Urinary bladder (tissue), 4 donors: ENCODE measurements at places on chromosomes 3 and 15.

DNA sequence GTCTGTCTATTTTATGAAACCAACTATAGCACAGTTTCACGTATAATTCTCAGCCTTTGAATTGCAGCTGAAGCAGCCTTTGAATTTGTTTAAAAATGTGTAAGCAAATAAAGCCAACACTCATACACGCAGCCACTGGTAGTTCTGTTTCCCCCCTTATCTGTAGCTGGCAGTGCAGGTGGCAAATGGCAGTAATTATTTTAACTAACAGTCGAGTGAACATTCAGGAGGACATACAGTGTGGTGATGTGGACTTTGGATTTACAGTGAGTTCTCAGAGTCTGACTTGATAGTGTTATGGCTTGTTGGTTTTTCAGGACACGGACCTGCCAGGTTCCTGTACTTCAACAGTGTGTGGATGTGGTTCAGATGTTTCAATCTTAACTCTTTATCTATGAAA, 64.0 kb upstream of the SKOR1 start:
- DNase-seq, result no peak

GRCh38 chr3:141335531-141336061, 32.7 kb upstream of the ZBTB38 start:
- DNase-seq, result no peak

DNA sequence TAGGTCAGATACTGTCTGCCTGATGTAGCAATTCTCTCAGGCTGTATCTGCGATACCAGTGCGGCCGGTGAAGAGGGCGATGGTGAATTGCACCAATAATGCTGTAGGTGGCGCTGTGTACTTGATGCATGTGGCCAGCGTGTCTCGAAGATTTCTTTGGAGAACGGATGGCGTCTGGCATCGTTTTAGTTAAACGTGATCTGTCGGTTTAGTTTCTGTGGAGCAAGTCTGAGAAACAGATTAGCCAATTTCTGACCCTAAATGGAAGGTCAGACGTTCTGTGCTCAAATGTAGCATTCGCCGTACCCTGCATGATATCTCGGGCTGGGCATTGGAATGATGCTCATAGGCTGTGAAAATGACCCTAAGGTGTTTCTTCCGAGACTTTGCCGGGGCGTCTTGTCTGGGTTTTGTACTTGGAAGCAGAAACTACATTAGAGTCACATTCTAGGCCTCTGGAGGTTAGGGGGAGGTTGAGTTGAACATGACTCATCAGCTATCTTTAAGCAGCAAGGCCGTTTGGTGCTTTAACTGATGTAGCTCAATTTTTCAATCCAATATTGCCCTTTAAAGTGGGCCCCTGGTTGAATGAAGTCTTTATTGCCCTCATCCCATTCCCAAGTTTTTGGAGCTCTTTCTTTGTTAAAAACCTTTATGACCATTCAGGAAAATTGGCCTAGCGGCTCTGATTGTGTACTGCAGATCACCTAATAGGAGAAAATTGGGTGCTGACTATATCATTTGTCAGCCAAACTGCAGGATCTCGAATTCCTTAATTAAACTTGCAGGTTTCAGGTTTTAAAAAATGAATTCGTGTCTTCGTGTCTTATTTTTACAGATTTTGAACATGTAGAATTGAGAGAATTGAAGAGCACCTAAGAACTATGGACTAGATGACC, 80.0 kb downstream of the SQOR start:
- peak; percentile 55 for DNase-seq

DNA sequence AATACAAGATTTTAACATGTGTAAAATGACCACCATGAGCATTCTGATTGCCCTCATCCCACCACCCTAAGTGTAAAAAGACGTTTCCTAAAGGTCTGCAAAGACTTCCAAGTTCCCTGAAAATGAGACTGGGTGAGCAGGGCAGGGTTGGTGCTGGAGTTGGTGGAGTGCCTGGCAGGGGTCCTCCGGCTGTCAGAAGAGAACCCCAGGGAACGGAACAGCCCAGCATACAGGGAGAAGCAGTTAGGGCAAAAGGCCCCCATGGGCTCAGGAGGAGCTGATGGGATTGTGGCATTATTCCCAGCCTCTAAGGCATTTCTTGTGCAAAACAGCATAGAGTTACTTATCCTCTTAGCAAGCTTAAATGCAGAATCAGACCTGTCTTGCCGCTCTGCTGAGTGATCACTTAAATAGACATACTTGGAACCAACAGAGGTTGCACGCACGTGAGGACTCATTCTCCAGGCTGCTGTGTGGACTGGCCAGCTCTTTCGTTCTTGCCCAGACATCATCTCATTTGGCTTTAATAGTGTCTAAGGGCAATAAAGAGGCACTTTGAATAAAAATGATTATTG, 36.0 kb downstream of the XYLB start:
- DNase-seq, result no peak

DNA sequence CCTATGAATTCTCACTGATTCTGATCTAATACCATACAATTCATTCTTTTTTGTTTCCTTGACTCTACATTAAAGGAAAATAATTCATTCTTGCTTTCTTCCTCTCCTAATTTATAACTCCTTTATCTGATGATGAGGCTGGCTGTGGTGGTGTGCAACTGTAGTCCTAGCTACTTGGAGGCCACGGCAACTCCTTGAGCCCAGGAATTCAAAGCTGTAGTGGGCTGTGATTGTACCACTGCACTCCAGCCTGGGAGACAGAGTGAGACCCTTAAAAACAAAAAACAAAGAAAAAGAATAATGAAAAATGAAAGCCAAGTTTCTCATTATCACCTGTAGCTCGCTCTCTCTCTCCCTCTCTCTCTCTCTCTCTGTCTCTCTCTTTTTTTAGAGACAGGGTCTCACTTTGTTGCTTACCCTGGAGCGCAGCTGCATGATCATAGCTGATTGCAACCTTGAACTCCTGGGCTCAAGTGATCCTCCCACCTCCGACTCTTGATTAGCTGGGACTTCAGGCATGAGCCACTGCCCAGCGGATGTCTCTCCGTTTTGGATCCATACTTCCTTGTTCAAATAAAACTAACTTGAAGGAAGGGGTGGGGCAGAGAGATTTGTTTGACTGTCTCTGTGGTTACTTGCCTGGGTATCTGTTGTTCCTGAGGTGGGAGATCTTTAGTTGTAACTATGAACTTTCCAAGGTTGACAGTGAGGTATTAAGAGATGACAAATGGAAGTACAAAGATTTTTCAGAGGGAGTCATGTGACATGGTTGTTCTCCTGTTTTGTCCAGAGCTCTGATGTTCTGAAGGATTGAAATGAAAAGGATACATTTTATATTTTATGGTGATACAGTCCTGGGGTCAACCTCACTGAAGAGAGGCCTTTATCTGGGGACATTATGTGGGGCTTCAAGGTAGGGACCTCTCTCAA, 46.9 kb downstream of the STARD9 start:
- DNase-seq, result no peak

GRCh38 chr3:49673121-49673714, 933 bp upstream of the APEH start:
- DNase-seq, result no peak

DNA sequence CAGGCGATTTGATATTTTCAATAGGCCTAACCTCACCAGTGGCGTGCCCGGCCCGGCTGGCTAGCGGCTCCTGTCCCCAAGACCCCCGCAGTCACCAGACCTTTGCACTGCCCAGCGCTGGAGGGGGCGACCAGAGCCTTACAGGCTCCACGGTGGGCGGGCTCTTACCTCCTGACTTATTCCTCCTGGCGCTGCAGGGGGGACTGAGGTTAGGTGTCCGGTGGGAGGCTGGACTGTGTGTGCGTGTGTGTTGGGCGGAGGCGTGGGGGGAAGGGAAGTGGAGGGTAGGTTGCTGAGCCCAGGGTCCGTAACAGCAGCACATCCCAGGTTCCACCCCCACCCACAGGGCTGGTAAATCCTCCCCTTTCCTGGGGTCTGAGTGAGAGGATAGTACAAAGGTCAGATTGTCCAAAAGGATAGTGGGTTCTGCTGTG, 27.5 kb upstream of the THRB start:
- no peak for DNase-seq

DNA sequence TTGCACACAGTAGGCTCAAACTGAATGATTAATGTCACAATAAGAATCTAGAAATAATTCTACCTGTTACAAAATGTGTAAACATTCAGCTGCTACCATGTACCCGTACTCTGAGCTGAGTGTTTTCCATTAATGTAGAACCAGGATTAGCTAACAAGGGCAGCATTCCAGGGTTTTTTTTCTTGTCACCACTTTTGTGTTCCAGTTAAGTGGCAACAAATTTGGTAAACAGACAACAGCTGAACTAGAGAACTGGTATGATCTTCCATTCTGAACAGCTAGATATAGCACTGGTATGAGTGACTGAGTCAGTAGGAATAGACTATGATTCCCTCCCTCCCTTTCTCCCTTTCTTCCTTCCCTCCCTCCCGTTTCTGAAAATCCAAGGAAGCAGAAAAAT, 229.4 kb downstream of the CD47 start:
- no peak for DNase-seq

GRCh38 chr3:33779751-33780150, 18.7 kb upstream of the PDCD6IP start:
- DNase-seq, result no peak

- no peak for DNase-seq
Observed at GRCh38 chr15:65981837-65982626, 112.7 kb downstream of the RAB11A start.
